ENCODE measurements at places on chromosomes 3 and 15. TPM values are rescaled to one million over a fixed set of nuclear protein-coding genes. Genes with fewer than 3 reads are reported as not detected.

GRCh38 chr15:96416218-96416933 is 85.9 kb downstream of the NR2F2 start:
- DNase-seq: no peak

DNA sequence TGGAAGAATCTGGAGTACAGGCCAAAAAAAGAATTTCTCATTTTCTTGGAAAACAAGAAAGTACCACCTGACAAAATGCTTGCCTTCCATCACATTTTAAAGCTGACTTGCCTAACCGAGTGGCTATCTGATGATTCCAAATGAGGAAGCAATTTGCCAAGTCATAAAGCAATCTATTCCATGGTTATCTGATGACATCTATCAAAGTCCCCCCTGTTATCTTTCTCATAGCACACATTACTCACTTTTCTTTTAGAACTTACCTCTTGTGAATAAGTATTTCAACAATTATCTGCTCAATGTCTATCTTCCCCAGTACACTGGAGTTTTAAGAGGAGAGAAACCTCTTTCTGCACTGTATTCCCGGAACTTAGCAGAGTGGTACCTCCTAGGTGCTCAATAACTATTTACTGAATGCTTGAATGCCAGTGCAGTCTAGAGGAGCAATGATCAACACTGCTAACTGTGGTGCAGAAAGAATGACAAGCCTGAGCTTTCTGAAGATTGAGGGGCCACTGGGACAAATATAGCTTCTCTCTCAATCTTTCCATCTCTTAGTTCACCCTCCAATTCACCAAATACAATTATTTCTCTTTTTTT is 186.3 kb upstream of the ATP11B start:
- no peak for DNase-seq

GRCh38 chr3:73143821-73144237 is 82.4 kb downstream of the EBLN2 start:
- DNase-seq: no peak

DNA sequence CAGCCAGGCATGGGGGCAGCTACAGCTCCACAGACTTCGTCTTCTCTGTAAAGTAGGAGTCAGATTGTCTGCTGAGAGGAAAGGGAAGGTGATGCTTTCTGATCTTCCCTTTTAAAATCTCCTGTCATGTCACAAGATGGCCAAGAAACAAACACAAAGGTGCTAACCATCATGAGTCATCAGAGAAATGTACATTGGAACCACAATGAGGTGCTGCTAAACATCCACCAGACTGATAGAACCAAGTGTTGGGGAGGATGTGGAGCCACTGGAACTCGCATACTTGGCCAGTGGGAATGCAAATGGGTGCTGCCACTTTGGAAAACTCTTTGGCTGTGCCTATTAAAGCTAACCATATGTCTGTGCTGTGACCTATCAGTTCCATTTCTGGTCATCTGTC is 268.8 kb downstream of the SLCO3A1 start:
- no peak for DNase-seq

DNA sequence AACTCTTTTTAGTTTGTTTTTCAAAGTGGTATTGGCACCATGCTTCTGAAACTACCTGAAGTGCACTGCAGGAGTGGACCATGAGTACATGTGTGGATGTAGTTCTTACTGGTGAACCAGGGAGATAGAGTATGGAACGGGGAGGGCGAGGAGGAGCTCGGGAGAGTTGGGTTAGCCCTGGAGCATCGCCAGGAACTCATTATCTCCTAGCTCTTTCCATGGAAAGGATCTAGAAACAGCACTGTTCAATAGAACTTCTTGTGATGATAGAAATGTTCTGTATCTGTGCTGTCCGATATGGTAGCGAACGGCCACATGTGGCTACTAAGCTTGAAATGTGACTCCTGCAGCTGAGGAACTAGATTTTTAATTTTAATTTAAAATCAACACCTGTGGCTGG is 47.3 kb downstream of the VGLL4 start:
- DNase-seq: no peak

DNA sequence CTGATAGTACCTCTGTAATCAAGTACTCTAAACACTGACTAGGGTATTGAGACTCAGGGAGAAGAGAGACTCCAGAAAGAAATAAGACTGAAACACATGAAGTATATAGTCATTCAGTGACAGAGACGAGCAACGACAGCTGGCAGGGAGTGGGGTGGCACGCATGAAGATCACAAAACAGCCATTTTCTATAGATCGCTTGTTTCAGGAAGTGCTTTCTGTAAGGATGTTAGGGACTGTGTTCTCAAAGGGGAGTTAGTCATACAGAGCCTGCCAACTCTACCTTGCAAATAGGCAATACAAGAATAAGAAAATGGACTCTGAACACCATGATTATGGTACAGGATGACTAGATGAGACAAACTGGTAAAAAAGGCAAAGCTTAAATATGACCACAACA is 139.5 kb downstream of the TBL1XR1 start:
- no peak for DNase-seq

GRCh38 chr3:54964081-54964480 is 36.2 kb upstream of the LRTM1 start:
- peak; percentile 85 for DNase-seq

- DNase-seq: peak; percentile 49
Measured at GRCh38 chr3:96813820-96814650, at the start of gene EPHA6. Gene EPHA6, plus strand, starts transcription at chr3:96814594.

- DNase-seq: no peak
Measured at GRCh38 chr3:6779140-6779539, 81.8 kb upstream of the GRM7 start.

- DNase-seq: no peak
Measured at GRCh38 chr3:152626226-152626625, 208.7 kb upstream of the P2RY1 start.

GRCh38 chr3:5390221-5390620 is 202.7 kb downstream of the EDEM1 start:
- no peak for DNase-seq

GRCh38 chr3:193865896-193866480 is 270.0 kb upstream of the HES1 start:
- no peak for DNase-seq

DNA sequence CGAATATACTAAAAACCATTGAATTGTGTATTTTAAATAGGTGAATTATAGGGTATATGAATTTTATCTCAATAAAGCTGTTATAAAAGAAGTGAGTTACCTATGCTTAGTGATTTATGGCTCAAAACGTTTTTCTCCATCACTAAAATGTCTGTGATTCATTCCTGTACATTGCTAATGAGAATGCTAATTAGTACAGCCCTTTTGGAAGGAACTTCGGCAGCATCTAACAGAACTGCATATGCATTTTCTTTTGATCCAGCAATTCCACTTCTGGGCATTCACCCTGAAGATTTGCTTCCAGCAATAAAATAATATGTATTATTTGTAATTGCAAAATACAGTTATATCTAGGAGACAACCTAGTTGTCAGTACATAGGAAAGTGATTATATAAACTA is 53.6 kb downstream of the TCF12 start:
- no peak for DNase-seq

GRCh38 chr3:73765878-73766545 is 141.3 kb upstream of the PDZRN3 start:
- no peak for DNase-seq

DNA sequence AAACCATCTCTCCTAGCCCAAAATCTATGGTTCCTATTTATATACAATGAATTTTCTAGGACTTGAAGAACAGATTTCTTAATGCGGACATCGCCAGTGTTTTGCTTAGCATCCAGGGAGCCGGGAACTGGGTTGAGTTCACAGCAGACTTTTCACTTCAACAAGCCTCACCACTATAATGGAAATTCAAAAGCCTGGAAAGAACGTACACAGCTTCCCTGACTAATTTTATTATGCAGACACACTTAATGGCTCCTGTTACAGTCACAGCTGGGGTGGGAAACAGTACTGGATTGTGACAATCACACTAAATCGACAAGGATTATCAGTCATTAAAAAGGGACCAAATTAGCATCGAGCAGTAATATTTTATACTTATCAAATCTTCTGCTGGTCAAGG is 129.2 kb upstream of the BNIP2 start:
- no peak for DNase-seq

DNA sequence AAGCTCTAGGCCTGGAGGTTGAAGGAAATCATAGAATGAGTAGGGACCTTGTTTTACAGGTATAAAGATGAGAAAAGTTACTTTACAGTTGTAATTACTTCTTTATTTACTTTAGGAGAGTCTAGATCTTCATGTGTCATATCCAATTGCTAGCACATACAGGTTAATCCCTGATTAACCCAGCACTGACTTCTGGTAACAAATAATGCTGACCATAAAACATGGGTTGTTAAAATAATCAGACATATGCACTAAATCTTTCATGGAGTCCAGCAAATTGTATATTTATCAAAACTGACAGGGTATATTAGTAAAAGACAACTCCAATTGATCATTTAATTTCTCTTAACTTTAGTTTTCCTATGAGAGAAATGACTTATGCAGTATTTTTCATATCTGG is 245.2 kb downstream of the NFKBIZ start:
- peak; percentile 82 for DNase-seq

GRCh38 chr3:103657756-103658155 is 1222.9 kb downstream of the ZPLD1 start:
- DNase-seq: no peak

GRCh38 chr3:187967993-187968392 is 186.0 kb upstream of the LPP start:
- DNase-seq: peak; percentile 75

GRCh38 chr3:137047240-137047639 is 89.5 kb downstream of the IL20RB start:
- no peak for DNase-seq

- peak; percentile 83 for DNase-seq
Measured at GRCh38 chr15:42511007-42511391, 15.6 kb downstream of the SNAP23 start.

DNA sequence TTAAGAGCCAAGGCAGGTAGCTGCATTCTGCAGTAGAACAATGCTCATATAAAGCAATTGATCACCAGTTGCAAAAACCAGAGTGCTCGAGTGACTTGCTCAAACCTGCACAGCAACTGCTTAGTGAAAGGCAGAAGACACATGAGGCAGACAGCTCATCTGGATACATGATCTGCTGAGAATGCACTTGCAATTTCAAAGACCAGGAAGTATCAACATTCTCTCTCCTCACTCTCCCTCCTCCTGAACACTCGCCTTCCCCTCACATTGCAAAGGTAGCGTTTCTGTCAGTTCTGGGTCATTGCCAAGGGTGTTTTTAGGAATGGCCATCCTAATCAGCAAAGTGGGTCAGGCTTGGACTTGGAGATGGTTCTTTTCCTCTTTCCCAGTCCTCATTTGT is 61.0 kb downstream of the BFSP2 start:
- DNase-seq: no peak

DNA sequence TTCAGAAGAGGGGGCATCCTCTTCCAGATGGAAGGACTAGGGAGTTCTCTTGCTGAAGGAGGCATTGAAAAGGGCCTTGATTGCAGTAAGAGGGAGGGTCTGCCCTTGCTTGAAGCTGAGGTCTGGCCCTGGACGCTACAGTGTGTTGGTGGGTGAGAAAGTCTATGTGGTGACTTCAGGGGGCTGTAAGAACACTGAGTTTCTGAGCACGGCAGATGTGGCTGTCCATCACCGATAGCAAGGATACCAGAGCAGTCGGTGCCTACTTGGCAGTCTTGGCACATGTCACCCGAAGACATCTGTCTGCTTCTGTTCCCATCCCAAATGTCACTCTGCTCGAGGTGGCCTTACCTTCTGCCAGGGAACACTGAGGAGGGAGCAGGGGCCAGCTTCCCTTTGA is 631.1 kb upstream of the CFAP20DC start:
- no peak for DNase-seq

DNA sequence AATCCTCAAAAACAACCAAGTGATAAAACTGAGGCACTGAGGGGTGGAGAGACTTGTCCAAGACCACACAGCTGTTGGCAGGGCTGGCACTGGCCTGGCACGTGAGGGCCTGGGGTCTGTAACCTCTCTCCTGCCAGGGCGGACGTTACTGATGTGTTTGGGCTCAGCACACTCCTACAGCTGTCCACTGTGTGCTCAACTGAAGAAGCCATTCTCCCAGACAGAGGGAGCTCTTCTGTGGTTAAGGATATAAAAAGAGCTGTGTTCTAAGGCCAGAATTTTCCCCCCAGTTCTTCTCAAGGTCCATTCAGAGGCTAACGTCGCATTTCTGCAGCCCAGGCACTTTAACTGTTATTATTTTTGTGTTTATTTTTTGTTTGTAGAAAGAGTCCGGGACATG is 429.0 kb upstream of the ATP11B start:
- DNase-seq: no peak

The KNG1 gene
- not detected for total RNA-seq

The MESP2 gene
- total RNA-seq: 0.32 TPM

The CLDN11 gene
- 411 TPM for total RNA-seq

The C3orf22 gene
- total RNA-seq: not detected

The CLRN1 gene
- not detected for total RNA-seq

The TMEM212 gene
- not detected for total RNA-seq
